Suprapubic skin (tissue), 4 donors: ENCODE measurements at places on chromosomes 2 and 18. TPM values are rescaled to one million over a fixed set of nuclear protein-coding genes. Genes with fewer than 3 reads are reported as not detected.

- peaks cover 17% of the 10 kb centered on the region for H3K4me1 ChIP-seq
- no peaks in the 10 kb centered on the region for H3K36me3 ChIP-seq
- DNase-seq: no peak
- peak overlapping the region; percentile 42 for H3K27ac ChIP-seq
- no peak overlapping the region for H3K4me3 ChIP-seq
These were observed 501.1 kb upstream of the TNP1 start for GRCh38 chr2:217360781-217361482.

DNA sequence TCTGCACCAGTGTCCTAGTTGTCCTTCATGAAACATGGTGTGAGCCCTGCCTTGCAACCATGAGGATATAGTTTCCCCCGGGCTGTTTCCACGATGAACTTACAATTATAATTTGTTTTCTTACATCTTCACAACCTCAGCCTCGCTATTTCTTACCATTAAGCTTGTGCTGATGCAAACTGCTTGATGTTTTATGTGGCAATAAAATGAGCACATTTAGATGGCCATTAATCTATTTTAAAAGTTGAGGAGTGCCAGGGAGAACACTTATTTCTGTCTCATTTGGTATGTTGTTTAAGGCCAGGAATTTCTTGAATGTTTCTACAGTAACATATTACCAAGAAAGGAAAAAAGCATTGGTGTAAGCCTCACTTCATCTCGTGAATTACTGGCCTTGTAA lies 214.5 kb upstream of the SLC8A1 start:
- H3K27ac ChIP-seq: no peak overlapping the region
- no peak for DNase-seq
- no peaks in the 10 kb centered on the region for H3K36me3 ChIP-seq
- H3K4me1 ChIP-seq: peaks cover 5% of the 10 kb centered on the region

DNA sequence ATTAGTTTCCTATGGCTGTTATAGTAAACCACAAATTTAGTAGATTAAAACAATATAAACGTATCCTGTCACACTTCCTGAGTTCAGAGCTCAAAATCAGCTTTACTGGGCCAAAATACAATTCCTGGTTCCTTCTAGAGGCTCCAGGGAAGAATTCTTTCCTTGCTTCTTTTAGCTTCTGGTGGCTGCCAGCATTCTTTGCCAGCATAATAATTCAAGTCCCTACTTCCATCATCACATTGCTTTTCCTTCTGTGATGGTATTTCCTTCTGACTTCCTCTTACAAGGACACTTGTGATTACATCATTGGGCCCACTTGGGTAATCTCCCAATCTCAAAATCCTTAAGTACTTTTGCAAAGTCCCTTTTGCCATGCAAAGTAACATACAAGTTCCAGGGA lies 40.6 kb downstream of the MOB4 start:
- no peak for DNase-seq
- H3K4me3 ChIP-seq: no peak overlapping the region
- no peaks in the 10 kb centered on the region for H3K27me3 ChIP-seq
- no peak overlapping the region for H3K27ac ChIP-seq

DNA sequence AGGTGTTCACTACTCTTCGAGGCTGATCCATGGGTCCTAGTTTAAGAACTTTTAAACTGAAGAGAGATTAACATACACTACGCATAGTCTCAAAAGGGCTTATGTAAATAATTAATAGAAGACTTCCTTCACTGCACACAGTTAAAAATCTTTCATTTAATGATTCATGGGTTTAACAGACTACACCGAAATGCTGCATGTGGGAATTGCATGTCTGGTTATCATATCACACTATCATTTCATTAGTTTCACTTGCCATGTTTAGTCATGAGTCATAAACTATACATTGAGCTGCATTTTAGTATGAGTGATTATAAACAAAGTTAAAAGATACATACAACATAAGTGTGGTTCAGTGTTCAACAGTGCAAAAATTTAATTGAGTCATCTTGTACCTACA lies 31.2 kb downstream of the GLS start:
- DNase-seq: no peak
- peaks cover 13% of the 10 kb centered on the region for H3K36me3 ChIP-seq
- no peaks in the 10 kb centered on the region for H3K27me3 ChIP-seq
- no peak overlapping the region for H3K27ac ChIP-seq

DNA sequence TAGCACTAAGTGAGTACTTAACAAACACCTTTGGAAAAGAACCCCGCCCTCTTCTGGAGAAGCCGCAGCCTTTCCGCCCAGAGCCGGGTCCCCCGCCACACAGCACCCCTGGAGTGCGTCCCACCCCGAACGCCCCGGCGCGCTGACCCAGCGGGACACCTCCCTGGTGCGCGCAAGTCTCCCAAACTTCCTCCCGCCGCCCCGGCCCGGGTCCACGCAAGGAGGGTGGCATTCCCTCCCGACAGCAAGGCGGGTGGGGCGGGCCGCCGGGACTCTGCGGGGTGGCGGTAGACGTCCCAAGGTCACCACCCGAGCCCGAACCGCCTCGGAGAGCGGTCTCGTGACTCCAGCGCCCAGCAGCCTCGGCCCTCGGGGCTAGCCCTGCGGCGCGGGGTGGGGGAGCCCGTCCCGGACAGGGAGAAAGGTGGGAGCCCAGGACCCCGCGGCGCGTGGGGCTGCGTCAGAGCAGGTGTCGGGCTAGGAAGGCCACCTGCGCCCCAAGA lies 598 bp downstream of the CCDC93 start:
- peak overlapping the region; percentile 90 for H3K27ac ChIP-seq
- H3K36me3 ChIP-seq: peaks cover 2% of the 10 kb centered on the region
- no peaks in the 10 kb centered on the region for H3K27me3 ChIP-seq
- peaks cover 25% of the 10 kb centered on the region for H3K4me1 ChIP-seq
- peak; percentile 85 for DNase-seq

- H3K27ac ChIP-seq: no peak overlapping the region
- H3K4me1 ChIP-seq: no peaks in the 10 kb centered on the region
- no peak overlapping the region for H3K4me3 ChIP-seq
- H3K27me3 ChIP-seq: no peaks in the 10 kb centered on the region
- H3K36me3 ChIP-seq: no peaks in the 10 kb centered on the region
- DNase-seq: no peak
These were observed 213.1 kb upstream of the MC4R start for GRCh38 chr18:60585670-60586069.

DYSF gene
- total RNA-seq: 1.7 TPM

FOXI3 gene
- not detected for total RNA-seq

DNA sequence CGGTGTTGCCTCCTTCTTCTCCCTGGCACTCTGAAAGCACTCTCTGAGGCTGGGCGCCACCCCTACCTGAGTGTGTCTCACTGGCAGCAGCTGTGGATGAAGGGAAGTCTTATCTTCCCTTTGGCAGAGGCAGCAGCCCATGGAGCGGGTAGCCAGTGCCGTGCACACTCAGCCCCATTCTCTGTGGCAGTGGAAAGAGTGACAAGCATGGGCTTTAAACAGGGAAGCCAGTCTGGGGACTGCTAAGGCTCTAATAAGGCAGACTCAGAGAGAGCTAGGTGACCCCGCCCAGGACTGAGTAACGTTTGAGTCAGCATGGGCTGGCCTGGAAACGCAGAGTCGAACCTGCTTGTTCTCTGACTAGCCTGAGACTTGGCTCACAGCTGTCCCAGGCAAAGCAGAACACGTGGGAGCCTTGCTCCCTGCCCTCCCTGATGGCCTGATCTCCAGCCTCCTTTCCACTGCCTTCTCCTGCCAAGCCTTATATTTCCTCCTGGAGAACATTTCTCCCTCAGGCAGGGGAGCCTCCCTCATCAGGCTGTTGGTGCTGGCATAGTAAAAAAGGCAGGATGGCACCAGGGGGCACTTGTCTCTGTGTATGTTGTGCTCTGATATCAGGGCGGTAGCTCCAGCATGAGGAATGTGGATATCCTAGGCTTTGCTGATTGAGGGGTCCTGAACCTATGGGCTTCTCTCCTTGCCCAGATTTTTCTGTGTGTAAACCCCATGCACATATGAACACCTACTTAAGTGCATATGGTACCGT lies 93.9 kb upstream of the LGALSL start:
- H3K4me1 ChIP-seq: peaks cover 46% of the 10 kb centered on the region
- H3K27me3 ChIP-seq: no peaks in the 10 kb centered on the region
- H3K27ac ChIP-seq: peak overlapping the region; percentile 81
- H3K36me3 ChIP-seq: no peaks in the 10 kb centered on the region
- no peak overlapping the region for H3K4me3 ChIP-seq

- peaks cover 13% of the 10 kb centered on the region for H3K4me1 ChIP-seq
- H3K27me3 ChIP-seq: no peaks in the 10 kb centered on the region
- no peak for DNase-seq
These were observed 1.7 kb downstream of the TMEM18 start for GRCh38 chr2:675460-675859.

GRCh38 chr2:192002418-192002817 lies 155.5 kb upstream of the CAVIN2 start:
- DNase-seq: no peak
- H3K4me1 ChIP-seq: no peaks in the 10 kb centered on the region
- no peak overlapping the region for H3K4me3 ChIP-seq
- no peaks in the 10 kb centered on the region for H3K36me3 ChIP-seq
- no peaks in the 10 kb centered on the region for H3K27me3 ChIP-seq

- H3K27me3 ChIP-seq: peaks cover 29% of the 10 kb centered on the region
- H3K4me3 ChIP-seq: no peak overlapping the region
These were observed 104.8 kb upstream of the TGFA start for GRCh38 chr2:70658476-70658875.

- no peak overlapping the region for H3K27ac ChIP-seq
- H3K4me3 ChIP-seq: no peak overlapping the region
- peaks cover 20% of the 10 kb centered on the region for H3K4me1 ChIP-seq
- H3K36me3 ChIP-seq: no peaks in the 10 kb centered on the region
These were observed 95.0 kb upstream of the ZFP36L2 start for GRCh38 chr2:43321446-43321845.

CFC1 gene
- not detected for total RNA-seq

TMEM17 gene
- 1.4 TPM for total RNA-seq

- H3K27ac ChIP-seq: no peak overlapping the region
- H3K4me1 ChIP-seq: peaks cover 22% of the 10 kb centered on the region
- H3K4me3 ChIP-seq: no peak overlapping the region
- H3K36me3 ChIP-seq: peaks cover 11% of the 10 kb centered on the region
These were observed 5.4 kb downstream of the SPR start for GRCh38 chr2:72892506-72893173.

DNA sequence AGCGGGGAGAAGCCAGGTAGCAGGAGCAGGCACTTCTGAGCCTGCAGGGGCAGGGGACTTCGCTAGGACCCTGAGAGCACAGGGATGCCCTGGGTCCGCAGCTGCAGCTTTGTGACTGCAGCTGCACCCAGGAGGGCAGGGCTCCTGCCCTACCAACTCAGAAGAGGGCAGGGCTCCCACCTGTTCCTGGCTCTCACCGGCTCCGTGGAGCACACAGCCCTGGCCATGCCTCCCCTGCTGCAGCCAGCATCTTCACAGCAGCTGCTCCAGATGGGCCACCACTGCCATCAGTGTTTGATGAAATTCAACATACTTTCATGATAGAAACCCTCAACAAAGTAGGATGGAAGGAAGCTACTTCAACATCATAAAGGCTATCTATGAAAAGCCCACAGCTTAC lies 92.7 kb downstream of the FAM210A start:
- no peaks in the 10 kb centered on the region for H3K36me3 ChIP-seq
- peak; percentile 29 for DNase-seq
- no peak overlapping the region for H3K4me3 ChIP-seq

DNA sequence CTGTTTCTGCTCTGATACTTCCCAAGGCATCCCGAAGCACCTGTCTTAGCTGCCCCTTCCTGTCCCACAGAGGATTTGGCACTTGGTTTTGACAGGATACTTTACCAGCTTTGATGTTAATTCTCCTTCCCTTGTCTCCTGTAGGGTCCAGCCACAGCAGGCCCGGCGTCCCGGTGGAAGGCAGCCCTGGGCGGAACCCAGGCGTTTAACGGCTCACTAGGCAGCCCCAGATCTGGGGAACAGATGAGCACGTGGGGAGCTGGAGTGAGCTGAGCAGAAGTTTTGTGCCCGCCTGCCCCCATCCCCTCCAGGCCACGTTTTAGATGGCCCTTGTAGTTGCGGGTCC lies 11.4 kb downstream of the ANKRD23 start:
- no peak for DNase-seq
- H3K27ac ChIP-seq: no peak overlapping the region
- no peaks in the 10 kb centered on the region for H3K27me3 ChIP-seq
- peaks cover 5% of the 10 kb centered on the region for H3K4me1 ChIP-seq

DNA sequence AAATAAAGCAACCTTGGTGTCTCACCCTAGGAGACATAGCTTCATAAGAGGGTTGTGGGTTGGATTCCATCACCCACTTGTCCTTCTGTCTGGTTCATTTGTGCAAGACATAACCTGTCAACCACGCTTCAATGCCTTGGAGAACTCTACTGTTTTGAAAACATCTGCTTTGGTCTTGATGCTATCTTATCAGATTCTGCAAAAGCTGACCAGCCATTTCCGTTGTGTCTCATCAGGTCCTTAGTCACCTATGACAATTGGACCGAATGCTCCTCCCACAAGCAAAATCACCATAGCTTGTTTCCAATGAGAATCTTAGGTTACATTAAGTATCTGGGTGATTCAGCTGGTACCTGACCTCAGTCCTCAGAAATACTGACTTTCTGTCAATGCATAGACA lies 35.4 kb downstream of the STAT4 start:
- H3K27ac ChIP-seq: no peak overlapping the region
- H3K4me3 ChIP-seq: no peak overlapping the region
- H3K4me1 ChIP-seq: no peaks in the 10 kb centered on the region

DNA sequence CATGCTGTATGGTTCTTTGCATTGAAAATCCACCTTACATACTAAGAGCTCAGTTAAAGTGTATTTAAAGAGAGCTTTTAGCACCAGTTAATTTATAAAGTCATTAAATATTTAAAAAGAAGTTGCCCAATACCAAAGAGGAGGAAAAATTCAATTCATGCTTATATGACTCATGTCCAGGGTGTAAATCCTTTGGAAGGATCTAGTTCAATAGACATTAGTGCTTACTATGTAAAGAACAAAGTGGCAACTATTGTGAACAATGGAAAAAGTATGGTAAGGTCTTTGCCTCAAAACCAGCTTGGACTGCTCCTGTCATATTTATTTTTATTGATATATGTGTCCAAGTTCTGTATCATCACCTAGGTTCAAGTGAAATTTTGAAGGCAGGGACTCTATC lies 90.5 kb downstream of the SCN9A start:
- no peak overlapping the region for H3K27ac ChIP-seq
- no peak overlapping the region for H3K4me3 ChIP-seq
- H3K36me3 ChIP-seq: no peaks in the 10 kb centered on the region

UGT1A9 gene
- total RNA-seq: not detected

NEU4 gene
- total RNA-seq: 0.70 TPM

DNA sequence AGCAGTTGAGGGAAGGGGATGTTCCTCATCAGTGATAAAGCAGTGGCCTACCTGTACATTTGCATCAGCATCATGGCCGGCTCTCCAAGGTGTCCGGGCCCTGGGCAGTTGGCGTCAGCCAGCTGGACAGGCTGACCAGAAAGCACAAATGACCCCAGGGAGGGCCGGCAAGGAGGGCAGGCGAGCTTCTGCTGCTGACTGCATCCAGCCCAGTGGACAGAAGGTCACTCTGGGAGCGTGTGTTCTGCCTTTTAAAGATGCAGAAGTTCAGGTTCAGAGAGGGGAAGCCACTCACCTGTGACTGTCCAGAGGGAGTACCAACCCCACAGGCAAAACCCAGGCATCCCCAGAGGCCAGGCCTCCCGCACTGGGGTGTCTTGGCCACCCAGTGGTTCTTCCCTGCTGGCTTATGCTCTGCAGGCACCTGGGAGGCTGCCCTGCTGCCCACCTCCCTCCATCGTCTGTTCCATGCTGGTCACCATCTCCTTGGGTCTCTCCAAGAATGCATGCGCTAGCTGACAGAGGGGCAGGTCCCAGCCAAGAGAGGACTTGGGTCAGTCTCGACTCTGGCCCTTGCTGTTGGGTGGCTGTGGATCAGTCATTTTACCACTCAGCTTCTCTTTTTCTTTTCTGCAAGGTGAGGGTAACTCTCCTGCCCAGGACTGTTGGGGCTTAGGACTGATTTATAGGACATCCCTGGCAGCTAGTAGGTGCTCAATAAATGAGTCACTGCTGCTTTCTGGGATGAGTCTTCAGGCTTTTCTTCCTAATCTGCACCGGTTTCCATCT lies 89.9 kb downstream of the INHBB start:
- no peaks in the 10 kb centered on the region for H3K36me3 ChIP-seq
- H3K27ac ChIP-seq: no peak overlapping the region
- no peaks in the 10 kb centered on the region for H3K27me3 ChIP-seq
- no peak for DNase-seq
